ENCODE measurements at places on chromosomes 6 and 20. TPM values are rescaled to one million over a fixed set of nuclear protein-coding genes. Genes with fewer than 3 reads are reported as not detected.

APOM gene
- total RNA-seq: 1.6 TPM

- ATAC-seq: no peak
Measured at GRCh38 chr6:132512342-132512637, 626 bp downstream of the STX7 start.

- no peak for ATAC-seq
Measured at GRCh38 chr6:148980234-148980633, 233.4 kb downstream of the UST start.

- ATAC-seq: peak; percentile 65
Measured at GRCh38 chr6:593139-593906, 63.6 kb downstream of the HUS1B start.

SH3BGRL2 gene
- 28.5 TPM for total RNA-seq

- ATAC-seq: no peak
Measured at GRCh38 chr20:7323957-7324356, 556.5 kb downstream of the BMP2 start.

- peak; percentile 100 for ATAC-seq
Measured at GRCh38 chr6:157198425-157199279, 124.7 kb downstream of the TMEM242 start.

PRIM2 gene
- total RNA-seq: 6.1 TPM

PREX1 gene
- total RNA-seq: 2.7 TPM

DNA sequence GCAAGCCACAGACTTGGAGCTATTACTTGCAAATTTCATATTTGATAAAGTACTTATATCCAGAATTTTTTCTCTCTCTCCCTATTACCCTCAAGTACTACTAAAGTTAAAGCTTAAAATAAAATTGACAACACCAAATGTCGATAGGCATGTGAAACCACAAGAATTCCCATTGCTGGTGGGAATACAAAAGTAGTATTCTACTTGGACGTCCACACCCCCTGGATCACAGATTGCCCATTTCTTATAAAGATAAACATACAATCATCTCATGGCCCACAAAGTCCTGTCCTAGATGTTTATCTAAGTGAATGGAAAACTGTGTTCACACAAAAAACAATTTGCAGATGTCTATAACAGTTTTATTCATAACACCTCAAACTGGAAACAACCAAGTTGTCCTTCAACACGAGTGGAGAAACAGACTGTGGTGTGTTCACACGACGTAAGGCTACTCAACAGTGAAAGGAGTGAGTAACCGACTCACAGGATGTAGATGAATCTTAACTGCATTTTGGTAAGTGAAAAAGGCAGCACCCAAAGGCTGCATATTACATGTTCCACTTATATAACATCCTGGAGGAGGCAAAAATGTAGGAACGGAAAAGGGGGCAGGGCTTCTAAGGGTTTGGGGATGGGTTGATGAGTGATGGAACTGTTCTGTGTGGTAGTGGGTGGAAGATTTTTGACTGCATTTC lies 297.4 kb downstream of the THBS2 start:
- ATAC-seq: no peak

SAYSD1 gene
- total RNA-seq: 8.9 TPM

DNA sequence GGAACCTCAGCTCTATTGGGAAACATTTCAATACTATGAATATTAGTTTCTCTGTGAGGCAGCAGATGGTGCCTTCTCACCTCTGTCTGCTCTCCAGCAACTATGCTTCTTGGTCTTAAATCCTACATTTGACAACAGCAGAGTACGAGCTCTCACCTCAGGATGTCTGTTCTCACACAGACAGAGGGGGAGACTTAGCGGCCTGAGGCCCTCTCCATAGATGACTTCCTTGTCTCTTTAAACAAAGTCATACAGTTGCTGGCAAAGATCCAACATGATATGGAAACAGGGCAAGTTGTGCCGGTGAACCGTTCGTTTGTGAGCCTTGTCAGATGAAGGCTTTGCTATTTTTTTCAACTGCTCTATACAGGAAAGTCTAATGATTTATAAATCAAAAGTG lies 43.7 kb upstream of the GABRR1 start:
- no peak for ATAC-seq

- no peak for ATAC-seq
Measured at GRCh38 chr20:56795492-56795891, 166.4 kb downstream of the TFAP2C start.

DNA sequence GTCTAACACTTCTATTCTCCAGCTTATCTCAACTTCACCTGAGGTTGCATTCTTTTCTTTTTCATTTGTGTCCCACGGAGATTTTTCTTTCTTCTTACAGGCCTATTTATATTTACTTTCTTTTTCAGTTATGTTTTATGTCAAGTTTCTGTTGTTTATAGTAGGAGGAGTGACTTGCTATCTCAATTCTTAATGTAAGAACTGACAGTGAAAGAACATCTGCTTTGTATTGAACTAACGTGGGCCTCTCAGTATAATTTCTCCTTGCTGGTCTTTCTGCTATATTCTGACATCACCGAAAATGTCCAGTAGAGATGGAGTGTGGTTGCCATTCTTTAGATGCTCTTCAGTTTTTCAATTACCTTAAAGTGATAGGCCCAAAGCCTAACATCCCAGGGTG lies 521.7 kb downstream of the EPM2A start:
- no peak for ATAC-seq

TBXT gene
- total RNA-seq: not detected

TSBP1 gene
- not detected for total RNA-seq

SRSF12 gene
- total RNA-seq: 0.44 TPM

CGA gene
- total RNA-seq: not detected

DNA sequence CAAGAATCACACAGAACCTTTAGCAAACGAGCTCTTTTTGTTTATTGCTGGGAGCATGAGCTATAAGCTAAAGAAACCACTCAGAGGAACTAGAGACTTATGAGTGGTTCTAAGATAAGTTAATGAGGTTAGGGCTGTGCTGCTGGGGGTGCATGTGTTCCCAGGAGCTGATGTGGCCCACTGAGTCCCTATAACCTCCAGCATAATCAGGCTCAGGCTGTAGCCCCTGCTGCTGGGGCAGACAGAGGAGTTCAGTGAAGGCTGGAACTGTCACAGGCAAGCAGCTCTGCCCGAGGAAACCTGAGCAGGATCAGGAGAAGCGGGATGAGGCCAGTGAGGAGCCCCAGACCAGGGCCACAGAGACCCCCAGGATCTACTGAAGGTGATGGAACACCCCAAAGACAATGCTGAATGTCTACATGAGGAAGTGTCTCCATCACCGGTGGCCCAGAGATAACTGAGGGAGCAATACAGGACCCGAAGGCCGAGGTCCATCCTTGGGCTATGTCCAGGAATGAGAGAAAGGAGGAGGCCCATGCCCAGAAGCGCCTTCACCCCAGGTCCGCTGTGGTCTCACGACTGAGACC lies 17.3 kb downstream of the TUBB2B start:
- no peak for ATAC-seq

DNA sequence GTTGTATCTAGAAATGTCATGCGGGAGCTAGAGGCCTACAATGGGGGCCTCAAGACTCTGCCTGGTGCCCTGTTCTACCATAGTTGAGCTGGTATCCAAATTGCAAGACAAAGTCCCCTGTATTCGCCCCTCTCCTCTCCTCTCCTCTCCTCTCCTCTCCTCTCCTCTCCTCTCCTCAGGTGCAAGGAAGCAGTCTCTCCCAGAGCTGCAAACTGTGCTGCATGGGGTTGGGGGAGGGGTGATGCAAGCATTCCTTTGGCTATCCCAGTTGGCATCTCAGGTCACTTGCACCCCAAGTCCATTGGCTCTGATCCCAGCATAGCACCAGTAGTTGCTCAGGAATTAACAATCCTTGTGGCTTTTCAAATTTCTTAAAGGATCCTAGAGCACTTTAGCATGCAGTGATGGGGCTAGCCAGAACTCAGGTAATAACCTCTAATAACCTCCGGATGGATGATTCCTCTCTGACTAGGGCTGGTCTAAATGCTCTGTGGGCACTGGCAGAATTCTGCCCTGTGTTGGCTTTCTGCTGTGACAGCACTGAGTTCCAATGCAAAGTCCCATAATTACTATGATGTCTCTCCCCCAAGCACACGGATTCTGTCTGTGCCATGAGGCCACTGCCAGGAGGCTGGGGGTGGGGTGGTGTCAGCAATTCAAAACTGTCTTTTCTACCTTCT lies 35.3 kb downstream of the TAF11 start:
- ATAC-seq: no peak

DNA sequence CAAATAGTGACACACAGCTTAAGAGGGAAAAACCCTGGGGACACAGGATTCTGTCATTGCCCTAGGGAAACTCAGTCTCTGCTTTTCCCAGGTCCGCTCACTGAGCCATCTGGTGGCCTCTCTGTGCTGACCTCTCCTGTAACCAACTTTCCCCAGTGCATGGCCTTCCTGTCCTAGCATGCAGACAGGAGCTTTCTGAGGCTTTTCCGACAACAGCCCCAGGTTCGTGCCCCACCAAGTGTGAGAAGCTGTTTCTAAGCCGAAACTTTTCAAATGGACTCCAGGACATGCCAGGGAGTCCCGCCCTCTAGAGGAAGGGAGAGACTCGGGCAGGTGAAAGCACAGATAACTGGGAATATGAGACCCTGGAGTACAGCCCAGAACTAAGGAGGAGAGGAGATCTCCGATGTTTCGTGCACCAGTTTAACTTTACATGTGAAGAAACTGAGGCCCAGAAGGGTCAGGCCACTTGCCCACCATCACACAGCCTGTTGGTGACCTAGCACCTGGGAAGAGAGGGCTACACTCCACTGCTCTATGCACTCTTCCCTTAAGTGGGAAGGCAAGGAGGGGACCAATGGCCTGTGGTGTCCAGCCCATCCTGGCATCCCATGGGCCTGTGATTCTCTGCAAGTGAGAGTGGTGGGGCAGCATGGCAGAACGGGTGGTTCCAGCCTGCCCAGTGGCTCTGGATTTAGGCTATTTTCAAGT lies 46.2 kb downstream of the RPP40 start:
- peak; percentile 42 for ATAC-seq

DNA sequence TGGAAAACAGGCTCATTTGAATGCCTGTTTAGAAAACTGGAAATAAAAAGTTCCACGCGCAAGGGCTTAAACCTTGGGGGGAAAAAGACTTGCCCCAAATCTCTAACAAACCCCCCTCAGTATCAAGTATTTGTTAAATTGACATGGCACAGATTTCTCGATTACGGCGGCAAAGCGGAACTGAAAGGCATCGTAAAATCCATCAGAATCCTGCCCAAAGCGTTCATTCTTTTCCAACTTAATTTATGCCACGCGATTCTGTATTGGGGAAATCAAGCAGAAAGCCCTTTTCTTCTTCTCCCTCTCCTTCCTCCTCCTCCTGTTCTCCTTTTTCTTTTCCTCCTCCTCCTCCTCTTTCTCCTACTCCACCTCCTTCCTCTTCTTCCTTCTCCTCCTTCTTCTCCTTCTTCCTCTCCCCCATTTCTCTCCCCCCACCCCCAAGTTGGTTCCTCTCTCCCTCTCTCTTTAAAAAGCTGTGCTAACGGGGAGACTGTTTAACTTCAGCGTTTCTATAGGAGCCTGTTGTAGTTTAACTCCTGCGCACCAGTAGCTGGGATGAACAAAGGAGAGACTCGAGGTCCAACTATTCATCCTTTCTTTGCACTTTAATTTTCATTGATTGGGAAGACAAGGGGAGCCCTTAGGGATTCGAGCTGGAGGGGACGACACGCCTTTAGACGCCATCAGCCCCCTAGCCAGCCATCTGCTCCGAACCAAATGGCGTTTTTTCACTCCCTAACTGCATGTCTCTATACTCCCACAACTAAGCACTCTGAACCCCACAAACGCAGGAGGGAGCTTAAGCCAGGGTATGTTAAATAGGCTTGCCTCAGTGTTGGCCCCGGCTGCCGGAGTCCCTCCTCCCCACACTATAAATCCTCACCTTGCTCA lies 2.7 kb upstream of the DLL1 start:
- ATAC-seq: no peak

- no peak for ATAC-seq
Measured at GRCh38 chr6:12715437-12715836, 1.1 kb upstream of the PHACTR1 start.

GRCh38 chr6:20167601-20168000 lies 44.7 kb downstream of the MBOAT1 start:
- no peak for ATAC-seq

- no peak for ATAC-seq
Measured at GRCh38 chr20:2128542-2128941, 26.9 kb downstream of the STK35 start.

GRCh38 chr6:3259491-3259958 lies 778 bp downstream of the PSMG4 start:
- peak; percentile 13 for ATAC-seq

GRCh38 chr6:137692806-137693205 lies 174.3 kb upstream of the TNFAIP3 start:
- ATAC-seq: peak; percentile 36

GPR63 gene
- 0.32 TPM for total RNA-seq

DNA sequence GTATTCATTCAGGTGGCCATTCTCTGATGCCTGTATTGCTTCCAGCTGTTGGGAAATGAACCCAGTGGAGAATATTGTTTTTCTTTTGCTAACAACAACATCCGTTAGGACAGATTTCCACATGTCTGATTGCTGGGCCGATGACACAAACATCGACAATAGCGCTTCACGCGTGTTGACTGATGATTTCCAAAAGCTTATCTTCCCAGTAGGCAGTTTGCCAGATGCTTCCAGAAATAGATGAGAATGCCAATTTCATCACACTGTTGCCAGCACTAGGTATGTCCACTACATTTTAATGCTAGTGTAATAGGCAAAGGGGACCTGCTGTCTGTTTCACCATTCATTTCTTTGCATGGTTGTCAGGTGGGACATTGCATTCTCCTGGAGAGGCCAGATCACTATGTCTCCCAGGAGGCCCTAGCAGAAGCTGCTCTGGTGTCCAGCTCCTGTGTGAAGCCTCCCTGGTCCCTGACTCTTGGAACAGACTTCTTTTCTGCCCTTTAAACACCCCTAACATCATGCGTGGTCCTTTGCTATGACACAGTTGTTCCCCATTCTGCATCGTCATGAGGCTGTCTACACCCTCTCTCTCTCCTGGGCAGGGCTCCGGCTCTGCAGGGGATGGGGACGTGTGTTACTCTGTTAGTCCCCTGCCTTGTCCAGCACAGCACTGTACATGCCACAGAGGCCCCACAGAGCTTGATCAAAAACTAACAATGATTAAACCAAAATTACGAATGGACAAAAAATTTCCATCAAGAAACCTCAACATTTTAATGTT lies 181.6 kb downstream of the CDH26 start:
- ATAC-seq: no peak

GSTA2 gene
- not detected for total RNA-seq

GRCh38 chr20:35284992-35285805 lies 627 bp upstream of the EIF6 start:
- no peak for ATAC-seq

DNA sequence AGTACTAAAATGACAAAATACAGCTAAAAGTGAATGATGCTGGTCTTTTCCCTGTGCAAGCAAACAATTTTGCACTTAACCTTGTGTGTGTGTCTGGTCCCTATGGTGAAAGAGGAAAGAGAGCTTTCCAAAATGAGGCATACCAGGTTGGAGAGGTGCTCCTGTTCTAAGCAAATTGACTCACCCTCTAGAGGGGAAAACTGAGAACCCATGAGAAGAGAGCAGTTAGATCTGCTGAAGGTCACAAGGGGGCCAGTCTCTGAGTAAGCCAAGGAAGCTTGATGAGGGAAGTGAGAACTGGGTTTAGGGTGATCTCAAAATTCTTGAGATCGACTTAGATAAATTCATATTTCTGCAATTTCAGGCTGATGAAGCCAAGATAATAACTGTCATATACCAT lies 157.5 kb upstream of the TBX18 start:
- ATAC-seq: no peak

GRCh38 chr20:58900397-58900796 lies 47.9 kb downstream of the GNAS start:
- no peak for ATAC-seq
